ENCODE measurements at places on chromosomes 3 and 15. TPM values are rescaled to one million over a fixed set of nuclear protein-coding genes. Genes with fewer than 3 reads are reported as not detected.

The STRIT1 gene
- not detected for total RNA-seq

The SHF gene
- 0.69 TPM for total RNA-seq

The P3H2 gene
- 29.4 TPM for total RNA-seq

The GABRR3 gene
- total RNA-seq, result not detected

The SLC12A8 gene
- 1.6 TPM for total RNA-seq

The CPNE4 gene
- 4.3 TPM for total RNA-seq

The CYP1A2 gene
- not detected for total RNA-seq

The NOP10 gene
- 559 TPM for total RNA-seq

The GXYLT2 gene
- 1.5 TPM for total RNA-seq

The LMLN gene
- total RNA-seq, result 2.3 TPM

The IL17RC gene
- total RNA-seq, result 16.6 TPM

The SERPINI2 gene
- total RNA-seq, result not detected

The SLC9C1 gene
- total RNA-seq, result not detected

The NR1D2 gene
- total RNA-seq, result 7.2 TPM

The LRRC3B gene
- not detected for total RNA-seq

The GRIP2 gene
- 0.97 TPM for total RNA-seq

The PLSCR2 gene
- total RNA-seq, result not detected

The CHRNA3 gene
- 0.35 TPM for total RNA-seq

The SNURF gene
- total RNA-seq, result 10.8 TPM

The NMNAT3 gene
- 2.4 TPM for total RNA-seq

The IL16 gene
- total RNA-seq, result 0.18 TPM

The SLTM gene
- total RNA-seq, result 96.0 TPM

The NAALADL2 gene
- not detected for total RNA-seq

The UMPS gene
- 52.2 TPM for total RNA-seq

The MESP2 gene
- 0.62 TPM for total RNA-seq

The HHLA2 gene
- 0.13 TPM for total RNA-seq

The C3orf62 gene
- total RNA-seq, result 1.5 TPM

The RASGRF1 gene
- 0.64 TPM for total RNA-seq

The CISH gene
- total RNA-seq, result 0.69 TPM

The STAB1 gene
- total RNA-seq, result not detected

The CPNE9 gene
- 0.10 TPM for total RNA-seq

The ZNF280D gene
- 16.5 TPM for total RNA-seq

The COL8A1 gene
- total RNA-seq, result not detected

The ATP10A gene
- total RNA-seq, result 8.2 TPM
